ENCODE measurements at places on chromosomes 4 and X.

- no peak for DNase-seq
These were observed 12.2 kb downstream of the GK2 start for GRCh38 chr4:79395841-79396240.

DNA sequence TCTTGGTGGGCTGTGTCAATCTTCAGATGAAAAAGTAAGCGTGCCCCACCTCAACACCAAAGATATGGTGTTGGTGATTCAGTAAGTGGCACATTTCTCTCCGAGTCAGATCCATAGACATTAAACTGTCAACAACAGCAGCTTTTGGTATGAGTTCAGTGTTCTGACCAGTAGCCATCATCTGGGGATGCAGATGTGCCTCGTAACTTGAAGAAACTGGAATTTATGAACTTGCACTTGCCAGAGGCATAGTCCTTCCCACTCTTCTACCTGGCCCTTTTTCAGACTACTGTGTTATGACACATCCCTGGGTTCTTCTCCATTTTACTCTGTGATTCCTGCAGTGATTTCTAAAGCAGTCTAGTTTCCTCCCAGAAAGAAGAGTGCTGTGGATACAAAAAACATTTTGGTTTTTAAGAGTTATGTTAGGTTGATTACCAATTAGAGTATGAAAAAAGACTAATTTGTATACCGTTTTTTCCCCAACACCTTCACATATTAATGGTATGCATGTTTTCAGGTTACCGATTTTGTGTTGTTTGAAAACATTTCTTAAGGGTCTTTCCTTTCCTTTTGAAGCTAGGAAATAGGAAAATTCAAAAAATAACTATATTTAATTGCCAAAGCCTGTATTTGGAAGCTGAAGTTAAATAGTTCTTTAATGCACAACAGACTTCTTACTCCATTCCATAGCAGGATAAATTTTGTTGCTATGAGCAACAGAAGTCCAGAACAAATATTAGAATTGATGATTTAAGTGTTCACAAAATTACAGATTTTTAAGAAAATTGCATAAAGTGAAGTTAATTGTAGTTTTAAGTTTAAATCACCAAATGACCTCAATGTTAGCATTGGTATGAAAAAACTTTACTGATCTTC lies 39.3 kb downstream of the NUDT6 start:
- no peak for DNase-seq

- DNase-seq: no peak
These were observed 27.4 kb upstream of the SOD3 start for GRCh38 chr4:24768006-24768405.

DNA sequence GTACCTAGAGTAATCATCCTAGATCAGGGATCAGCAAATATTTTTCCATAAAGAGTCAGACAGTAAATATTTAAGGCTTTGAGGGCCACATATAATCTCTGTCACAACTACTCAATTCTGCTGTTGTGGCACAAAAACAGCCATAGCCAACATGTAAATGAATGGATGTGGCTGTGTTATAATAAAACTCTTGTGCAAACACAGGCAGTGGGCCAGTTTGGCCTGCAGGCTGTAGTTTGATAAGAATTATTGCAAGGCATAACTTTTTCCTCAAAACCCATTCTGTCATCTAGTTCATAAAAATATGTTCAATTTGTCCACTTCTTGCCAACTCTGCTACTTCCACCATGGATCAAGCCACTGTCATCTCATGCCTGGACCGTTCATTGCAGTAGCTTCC lies 39.4 kb upstream of the SHROOM4 start:
- DNase-seq: no peak

DNA sequence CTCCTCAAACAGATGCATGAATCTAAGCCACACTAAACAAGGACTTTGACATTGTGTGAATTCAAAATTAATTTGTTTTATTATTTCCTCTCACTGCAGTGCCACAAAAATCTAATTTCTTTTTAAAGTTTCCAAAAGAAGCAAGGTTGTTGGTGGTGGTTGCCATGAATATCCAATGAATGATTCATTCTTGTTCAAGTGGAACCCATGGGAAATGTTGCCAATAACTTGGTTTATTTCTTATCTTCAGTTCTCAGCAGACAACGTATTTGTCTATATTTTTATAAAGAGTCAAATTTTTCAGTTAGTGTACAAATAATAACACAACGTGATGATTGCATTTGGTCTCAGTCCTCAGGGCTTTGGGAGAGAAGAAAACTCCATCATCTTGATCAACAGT lies 309.4 kb upstream of the NOCT start:
- DNase-seq: no peak

DNA sequence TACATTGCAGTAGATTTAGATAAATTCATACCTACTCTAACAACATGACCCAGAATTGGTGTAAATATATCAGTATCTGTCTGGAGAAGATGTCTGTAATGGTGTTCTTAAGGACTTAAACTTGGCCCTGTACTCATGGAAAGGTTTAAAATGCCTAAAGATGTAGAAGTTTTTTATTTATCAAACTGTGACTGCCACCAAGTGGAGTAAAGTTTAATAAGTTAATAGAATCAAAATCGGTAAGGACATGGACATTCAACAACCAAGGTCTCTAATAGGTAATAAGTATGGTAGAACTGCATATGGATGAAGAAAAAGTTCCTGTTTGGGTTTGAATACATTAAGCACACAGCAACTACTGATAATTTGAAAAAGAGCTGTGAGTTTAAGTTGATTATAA lies 474.0 kb upstream of the NDST3 start:
- DNase-seq: no peak

DNA sequence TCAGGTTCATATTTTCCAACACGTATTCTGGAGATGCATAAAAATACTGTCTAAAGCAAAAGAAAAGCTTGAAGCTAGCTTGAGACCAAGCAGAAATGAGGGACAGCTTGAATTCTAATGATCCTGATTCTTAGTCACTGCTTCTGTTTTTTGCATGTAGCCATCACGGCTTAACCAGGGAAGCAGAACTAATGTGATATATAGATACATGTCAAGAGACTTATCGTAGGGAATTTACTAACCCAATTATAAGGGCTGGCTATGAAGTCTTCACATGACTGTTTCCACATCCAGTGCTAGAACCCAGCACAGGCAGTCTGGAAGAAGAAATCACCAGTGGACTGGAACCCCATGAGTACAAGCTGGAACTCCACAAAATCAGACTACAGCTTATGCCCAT lies 85.2 kb upstream of the SLIT2 start:
- no peak for DNase-seq

- no peak for DNase-seq
These were observed 129.3 kb downstream of the SHROOM3 start for GRCh38 chr4:76564123-76564915.

DNA sequence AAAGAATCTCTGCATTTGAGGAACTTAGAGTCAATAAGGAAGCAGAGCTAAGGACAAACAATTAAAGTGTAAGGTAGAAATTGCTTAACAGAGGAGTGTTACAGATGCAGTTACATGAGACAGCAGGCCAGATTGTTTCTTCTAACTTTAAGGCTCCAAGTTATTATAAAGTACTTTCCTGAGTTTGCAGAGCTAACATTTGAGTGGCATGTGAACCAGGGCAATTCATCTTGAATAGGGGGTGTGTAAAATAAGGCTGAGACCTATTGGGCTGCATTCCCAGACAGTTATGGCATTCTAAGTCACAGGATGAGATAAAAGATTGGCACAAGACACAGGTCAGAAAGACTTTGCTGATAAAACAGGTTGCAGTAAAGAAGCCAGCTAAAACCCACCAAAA lies 7.6 kb upstream of the LNX1 start:
- no peak for DNase-seq

DNA sequence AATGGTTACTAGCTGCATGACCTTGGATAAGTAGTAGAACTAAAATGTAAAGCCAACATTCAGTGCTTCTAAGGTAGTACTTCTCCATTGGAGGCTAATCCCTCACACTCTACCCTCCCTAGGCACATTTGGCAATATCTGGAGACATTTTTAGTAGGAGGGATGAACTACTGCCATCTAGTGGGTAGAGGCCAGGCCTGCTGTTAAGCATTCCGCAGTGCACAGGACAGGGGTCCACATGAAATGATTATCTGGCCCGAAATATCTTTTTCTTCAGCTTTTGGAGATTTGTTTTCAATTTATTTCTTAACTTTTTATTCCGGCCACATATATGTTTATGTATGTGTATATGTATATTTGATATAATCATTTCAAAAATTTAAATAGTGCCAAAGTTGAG lies 36.0 kb upstream of the SPANXC start:
- no peak for DNase-seq

GRCh38 chrX:44291468-44292092 lies 51.9 kb downstream of the EFHC2 start:
- no peak for DNase-seq

- no peak for DNase-seq
These were observed 82.4 kb upstream of the BEND4 start for GRCh38 chr4:42234817-42235216.

- DNase-seq: no peak
These were observed 1093.6 kb downstream of the PCDH18 start for GRCh38 chr4:136438645-136439044.
